ENCODE measurements at places on chromosomes 5 and 9.

DNA sequence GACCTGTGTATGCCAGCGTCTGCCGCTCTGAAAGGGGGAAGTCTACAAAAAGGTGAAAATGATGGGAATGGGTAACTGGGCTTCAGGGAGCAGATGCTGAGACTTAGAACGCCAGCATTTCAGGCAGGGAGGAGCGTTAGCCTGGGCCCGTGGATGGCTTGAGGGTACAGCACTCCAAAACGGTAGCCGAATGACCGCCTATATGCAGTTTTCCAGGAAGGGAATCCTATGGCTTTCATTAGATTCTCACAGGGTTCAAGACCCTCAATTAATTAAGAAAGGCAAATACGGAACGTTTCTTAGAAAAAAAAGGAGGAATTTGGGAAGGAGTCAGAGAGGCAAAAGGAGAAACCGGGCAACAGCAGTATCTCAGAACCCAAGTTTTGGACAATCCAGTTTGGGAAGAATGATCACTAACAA lies 639 bp downstream of the AMACR start:
- DNase-seq: no peak

DNA sequence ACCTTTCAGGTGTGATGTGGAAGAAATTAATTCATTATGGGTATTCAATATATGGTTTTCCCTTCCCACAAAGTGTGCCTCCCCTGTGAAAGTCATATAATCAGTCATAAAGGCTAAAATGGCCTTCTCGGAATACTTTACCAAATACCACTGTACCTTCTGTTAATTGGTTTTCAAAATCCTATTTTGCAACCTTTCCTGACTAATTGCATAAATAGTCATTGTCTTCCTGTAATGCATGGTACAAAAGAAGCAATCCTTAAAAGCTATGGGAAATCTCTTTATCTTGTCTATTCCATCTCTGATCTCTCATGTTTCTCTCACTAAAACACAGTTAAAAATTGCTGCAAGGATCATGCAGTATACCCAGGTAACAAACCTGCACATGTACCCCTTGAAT lies 44.3 kb upstream of the UGCG start:
- DNase-seq: no peak

GRCh38 chr5:179405054-179405416 lies 59.8 kb upstream of the ADAMTS2 start:
- DNase-seq: no peak

DNA sequence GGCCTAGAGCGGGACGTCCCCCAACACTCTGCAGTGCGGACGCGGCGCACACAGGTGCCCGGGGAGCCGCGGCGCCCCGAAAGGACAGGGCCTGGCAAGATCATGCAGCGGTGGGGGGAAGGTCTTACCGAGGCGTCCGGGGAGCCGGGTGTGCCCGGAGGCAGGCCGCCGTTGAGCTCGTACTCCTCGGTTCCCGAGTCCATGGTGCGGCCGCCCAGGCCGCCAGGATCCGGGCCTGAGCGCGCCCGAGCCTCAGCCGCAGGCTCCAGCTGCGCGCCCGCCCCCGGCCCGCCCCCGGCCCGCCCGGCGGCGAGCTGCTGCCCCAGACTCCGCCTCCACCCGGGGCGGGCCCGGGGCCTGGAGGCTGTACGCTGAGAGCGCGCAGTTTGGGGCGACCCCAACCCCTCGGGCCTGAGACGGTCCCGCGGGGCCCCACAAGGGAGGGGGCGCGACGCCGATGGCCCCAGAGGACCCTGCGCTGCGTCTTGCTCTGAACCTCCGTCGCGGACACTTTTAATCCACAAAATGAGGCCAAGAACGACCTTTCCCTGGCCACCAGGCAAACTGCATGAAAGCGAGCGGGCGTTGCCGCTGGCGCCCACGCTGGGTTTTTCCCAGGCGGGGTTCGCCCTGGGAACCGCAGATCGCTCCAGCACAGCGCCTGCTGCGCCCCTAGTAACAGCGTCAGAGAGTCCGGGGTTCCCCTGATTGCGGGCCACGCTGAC lies at the start of gene NINJ1:
Gene NINJ1, minus strand, starts transcription at position 237 of the 725 bp plus-strand sequence. Its CDS starts 34 bp downstream, at position 203.
- peak; percentile 50 for DNase-seq

- no peak for DNase-seq
Observed at GRCh38 chr5:151239237-151239861, 13.6 kb upstream of the GM2A start.

DNA sequence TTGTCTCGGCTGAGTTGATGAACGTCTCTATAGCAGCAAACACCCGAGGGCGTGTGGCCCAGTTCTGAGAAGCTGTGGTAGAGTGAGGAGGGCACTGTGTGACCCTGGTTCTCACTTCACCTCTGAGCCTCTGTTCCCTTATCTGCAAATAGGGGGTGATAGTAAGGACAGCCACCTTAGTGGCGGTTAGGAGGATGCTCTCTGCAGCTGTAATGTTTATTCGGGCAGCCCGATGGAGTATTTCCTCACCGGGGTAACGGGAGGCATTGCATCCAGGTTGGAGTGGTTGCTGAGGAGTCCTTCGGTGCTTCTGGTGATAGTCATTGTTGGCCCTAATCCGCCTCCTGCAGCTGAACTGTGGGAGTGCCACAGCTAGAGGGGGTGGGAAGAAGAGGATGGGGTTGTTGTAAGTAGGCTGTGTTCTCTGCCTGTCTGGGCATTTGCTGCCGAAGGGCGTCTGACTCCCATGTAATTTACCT lies 13.9 kb downstream of the PRRC2B start:
- DNase-seq: no peak

DNA sequence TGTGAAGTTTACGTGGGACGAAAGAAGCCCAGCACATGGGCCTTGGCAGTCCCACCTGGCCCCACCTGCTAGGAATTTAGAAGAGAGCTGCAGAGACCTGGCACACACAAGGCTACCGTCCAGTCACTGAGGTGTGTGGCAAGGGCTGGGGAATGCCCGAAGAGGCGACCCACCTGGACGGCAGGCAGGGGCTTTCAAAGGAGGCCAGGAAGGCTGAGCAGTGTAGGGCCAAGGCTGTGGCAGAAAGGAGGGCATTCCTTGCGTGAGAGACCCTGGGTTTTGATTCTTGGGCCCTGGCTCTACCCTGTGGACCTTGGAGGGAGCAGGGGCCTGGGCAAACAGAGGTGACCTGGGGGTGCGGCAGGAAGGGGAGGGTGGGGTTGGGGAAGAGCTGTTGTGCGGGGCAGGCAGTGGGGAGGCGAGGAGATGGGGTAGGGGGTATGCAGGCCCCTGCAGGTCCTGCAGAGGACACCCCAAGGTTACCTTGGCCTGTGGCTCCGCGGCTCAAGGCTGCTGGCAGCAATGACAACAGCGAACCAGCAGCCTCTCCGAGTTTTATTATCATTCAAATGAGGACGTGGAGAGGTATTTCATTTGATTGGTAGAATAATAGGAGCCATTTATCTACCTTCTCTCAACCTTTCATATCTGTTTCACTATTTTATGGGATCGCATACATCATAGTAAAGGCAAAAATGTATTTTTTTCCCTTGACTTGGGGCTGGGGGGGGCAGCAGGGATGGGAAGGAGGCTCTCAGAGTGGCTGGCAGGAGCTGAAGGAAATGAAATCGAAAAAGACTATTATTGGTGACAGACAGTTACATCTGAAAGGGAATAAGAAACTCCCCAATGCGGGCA lies 24.8 kb downstream of the TSPAN17 start:
- no peak for DNase-seq

GRCh38 chr9:83623679-83624076 lies 735 bp downstream of the IDNK start:
- no peak for DNase-seq

- no peak for DNase-seq
Observed at GRCh38 chr5:11212706-11213105, 451.7 kb upstream of the DAP start.

DNA sequence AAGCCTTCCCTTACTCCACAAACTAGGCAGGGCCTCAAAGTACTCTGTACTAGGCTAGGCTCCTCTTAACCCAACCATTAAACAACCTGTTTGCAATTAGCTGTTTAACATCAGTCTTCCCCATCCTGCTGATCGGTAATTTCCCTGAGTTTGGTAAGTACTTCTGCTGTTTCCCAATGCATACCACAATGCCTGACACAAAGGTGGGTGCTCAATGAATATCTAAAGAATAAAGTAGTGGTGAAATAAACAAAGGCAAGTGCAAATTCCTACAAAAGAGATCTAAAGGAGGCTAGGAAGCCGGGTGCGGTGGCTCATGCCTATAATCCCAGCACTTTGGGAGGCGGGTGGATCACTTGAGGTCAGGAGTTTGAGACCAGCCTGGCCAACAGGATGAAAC lies 25.0 kb downstream of the FBXW2 start:
- no peak for DNase-seq

- no peak for DNase-seq
Observed at GRCh38 chr9:33778700-33779351, 16.5 kb upstream of the PRSS3 start.

DNA sequence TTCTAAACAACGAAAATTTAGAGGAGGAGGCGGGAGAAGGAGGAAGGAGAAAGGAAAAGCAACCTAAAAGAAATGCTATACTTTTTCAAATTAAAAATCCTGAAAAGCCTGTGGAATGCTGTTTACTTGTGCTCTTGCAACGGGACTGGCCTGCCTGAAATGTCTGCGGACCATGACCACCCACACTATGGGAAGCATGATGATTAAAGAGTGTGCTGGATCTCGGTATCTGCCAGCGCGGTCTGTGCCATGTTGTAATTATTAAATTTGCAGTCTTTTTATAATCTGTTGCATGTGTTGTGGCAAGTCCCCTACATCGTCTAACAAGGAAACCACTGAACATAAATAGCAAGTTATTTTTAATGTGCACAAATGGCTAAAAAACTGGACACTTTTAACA lies 111.4 kb downstream of the FANCC start:
- DNase-seq: no peak

DNA sequence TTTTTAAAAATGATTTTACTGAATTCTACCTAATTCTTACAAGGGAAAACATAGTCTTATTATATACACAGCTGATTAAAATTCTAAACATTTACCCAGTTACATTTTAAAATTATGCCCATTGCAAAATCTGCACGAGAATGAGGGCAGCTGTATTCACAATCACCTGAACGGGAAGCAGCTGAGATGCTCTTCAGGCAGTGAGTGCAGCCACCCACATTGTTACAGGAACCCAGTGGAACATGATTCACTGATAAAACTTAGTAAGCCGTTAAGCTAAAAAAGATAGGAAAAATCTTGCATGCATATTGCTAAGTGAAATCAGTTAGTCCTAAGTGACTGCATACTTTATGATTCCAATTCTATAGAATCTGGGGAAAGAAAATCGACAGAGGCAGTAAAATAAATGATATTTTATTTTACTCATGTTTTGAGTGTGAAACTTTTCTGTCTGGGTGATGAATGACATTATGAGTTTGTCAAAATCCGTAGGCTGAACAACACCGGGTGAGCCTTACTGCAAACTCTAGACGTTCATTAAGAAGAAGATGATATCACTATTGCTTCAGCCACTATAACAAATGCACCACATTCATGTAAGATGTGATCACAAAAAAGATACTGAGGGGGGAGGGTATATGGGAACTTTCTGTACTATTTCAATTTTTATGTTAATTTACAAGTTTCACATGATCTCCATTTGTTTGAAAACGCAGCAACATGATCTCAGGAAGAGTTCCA lies 39.1 kb upstream of the FLT4 start:
- DNase-seq: no peak

DNA sequence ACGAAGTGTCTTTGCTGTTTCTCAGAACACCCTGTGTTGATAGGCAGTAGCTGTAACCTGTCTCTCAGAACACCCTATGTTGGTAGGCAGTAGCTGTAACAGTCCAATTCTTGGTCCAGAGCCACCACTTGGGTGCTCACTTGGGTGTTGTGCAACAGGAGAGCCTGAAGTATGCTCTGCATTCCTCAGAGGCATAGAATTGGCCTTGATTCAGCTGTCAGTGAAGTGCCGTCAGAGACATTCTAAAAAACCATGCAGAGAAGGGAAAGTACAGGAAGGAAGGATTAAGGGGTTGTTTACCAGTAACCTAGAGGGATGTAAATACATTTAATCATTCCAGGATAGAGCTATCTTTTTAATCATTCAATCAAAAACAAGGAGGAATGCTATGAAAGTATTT lies 231.2 kb downstream of the ARRDC3 start:
- DNase-seq: peak; percentile 29

DNA sequence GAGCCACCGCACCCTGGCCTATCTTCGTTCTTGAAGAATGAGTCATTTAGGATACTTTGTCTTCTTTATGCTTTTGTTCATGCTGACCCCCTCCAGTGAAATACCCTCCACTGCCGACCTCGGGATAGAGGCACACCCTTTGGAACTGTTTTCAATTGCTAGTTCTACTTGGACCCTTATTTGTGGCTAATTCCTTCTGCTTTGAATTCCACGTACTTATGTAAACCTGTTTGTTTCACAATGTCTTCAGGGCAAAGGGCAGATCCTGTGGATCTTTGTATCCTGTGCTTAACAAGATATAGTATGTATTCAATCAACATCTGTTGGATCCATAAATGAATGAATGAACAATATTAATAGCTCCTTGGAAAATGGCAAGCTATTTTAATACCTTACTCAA lies 19.6 kb upstream of the AOPEP start:
- DNase-seq: no peak

- DNase-seq: no peak
Observed at GRCh38 chr9:81755721-81756120, 66.4 kb upstream of the TLE1 start.
